ENCODE measurements at places on chromosomes 2 and 18.

DNA sequence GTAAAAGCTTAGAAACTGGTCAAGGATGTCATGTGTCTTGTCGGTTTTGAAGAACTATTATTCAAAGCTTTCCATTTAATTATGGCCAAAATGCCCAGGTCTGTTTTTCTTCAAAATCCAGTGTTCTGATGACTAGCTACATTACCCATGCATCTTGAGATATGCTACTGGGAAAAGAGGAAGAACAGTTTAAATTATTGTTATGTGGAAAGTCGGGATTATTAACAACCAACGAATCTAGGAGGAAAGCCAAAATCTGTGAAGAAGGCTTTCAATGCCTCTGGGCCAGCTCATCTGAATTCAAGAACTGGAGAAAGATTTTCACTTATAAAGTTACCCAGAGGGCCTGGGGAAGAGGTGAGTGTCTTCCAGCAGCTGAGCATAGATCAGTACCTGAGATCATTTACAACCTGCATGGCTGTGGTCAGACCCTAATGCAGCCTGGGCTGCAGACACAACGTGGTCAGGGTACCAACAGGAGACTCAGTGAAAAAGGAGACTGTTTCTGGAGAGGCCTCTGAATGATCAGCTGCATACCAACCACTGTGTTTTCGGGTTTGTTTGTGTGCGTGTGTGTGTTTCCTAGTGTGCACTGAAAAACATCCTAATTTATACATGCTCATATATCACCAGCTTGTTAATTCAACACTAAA is 308.5 kb downstream of the NRXN1 start:
- DNase-seq, result no peak

DNA sequence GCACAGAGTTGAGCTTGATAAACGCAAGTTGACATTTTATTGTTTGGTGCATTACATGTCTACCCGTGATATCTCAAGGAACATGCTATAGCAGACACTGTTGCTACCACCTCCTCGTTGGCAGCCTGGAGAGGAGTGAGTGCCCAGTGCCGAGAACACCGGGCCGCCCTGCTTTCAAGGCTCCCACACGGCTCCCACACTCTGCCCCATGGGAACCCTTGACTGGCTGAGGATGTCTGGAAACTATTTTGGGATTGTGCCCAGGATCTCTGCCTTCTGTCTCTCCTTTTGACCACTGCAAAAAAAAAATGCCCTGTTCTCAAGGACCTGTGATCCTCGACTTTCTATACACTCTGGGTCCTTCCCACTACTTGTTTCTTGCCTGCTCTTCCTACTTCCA is 21.1 kb downstream of the TET3 start:
- DNase-seq, result no peak

- no peak for DNase-seq
Measured at GRCh38 chr2:232330068-232330999, 48.2 kb upstream of the ALPP start.

DNA sequence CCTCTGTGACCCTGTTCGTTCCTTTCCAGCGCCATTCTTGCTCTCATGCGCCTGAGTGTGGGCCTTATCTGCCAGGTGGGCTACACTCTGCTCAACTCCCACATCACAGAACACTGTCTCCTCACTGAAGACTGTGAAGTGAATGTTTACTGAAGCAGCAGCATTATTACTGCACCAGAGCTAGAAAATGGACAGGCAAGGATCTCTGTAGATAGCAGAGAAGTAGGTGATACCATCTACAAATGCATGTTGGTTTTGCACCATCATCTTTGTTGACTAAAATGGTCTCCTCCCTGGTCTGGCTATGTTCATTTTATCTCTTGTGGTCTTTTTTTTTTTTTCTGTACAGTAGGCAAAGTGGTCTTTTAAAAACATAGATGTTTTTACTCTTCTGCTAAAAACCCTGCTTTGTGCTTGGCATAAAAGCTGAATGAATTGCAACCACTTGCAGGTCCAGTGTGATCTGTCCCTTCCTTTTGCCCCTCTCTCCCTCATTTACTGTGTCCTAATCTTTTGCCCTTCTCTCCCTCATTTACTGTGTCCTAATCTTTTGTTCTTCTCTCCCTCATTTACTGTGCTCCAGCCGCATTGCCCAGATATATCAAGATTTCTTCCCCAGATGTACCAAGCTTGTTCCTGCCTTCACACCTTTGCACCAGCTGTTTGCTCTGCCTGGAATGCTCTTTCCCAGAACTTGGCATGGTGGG is 35.4 kb downstream of the BABAM2 start:
- DNase-seq, result no peak

DNA sequence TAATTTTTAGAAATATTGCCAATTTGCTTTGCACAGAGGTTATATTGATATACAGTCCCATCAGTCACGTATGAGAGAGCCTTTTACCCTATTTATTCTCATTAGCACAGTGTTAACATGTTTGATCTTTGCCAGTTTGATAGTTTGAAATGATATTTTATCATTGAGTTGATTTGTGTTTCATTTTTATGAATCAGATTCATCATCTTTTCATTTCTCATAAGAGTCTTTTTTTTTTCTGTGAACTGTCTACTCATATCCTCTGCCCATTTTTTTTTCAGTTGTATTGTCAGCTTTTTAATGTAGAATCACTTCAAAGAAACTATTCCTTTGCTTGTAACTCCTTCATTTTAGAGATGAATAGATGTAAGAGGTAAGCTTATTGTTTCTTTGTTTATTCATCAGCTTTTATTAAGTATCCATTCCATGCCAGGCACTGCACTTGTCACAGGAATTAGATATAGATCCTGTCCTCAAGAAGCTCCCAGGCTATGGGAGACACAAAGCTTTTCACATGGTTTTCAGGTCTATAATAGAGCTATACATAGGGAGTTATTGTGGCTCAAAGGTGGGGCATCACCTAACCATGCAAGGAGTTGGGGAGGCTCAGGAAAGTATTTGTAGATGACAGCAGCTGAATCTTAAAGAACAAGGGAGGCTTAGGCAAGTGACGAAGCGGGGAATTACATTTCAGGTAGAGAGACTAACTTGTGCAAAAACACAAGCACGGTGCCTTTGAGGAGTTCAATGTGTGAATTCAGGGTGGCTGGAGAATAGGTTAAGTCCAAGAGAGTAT is 42.1 kb downstream of the CD28 start:
- DNase-seq, result no peak

DNA sequence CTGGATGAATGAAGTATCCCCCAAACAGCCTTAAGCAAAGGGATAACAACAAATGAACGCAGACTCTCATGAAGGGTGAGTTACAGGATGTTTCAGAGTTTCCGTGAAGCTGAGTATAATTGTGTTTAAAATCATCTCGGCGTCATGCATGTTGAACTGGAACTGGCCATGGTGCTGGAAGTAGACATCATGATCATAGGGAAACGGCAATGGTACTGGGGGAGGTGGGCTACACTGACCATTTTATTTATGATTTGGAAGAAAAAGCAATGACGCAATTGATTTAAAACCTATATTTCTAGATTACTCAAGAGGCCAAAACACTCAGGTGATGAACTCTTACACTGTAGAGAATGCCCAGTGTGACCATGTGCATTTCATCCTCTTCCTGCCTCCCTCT is 387.9 kb upstream of the MYT1L start:
- no peak for DNase-seq

DNA sequence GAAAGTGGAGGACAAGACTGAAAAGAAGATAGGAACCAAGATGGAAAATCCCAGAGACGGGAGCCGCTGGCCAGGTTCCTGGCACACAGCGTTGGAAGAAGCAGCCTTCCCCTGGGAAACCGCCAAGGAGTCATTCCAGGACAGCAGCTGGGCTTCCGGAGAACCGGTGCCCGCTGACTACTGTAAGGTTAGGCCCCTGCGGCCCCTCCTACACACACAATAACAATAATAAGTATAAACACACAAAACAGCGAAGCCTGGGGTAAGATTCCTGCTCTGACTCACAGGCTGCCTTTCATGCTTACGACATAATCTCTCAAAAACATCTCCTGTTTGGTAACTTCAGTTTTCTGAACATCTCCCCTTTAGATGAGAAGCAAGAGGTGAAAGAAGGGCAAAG is 28.1 kb upstream of the MYCN start:
- no peak for DNase-seq

GRCh38 chr2:29700560-29700959 is 220.8 kb downstream of the ALK start:
- no peak for DNase-seq

DNA sequence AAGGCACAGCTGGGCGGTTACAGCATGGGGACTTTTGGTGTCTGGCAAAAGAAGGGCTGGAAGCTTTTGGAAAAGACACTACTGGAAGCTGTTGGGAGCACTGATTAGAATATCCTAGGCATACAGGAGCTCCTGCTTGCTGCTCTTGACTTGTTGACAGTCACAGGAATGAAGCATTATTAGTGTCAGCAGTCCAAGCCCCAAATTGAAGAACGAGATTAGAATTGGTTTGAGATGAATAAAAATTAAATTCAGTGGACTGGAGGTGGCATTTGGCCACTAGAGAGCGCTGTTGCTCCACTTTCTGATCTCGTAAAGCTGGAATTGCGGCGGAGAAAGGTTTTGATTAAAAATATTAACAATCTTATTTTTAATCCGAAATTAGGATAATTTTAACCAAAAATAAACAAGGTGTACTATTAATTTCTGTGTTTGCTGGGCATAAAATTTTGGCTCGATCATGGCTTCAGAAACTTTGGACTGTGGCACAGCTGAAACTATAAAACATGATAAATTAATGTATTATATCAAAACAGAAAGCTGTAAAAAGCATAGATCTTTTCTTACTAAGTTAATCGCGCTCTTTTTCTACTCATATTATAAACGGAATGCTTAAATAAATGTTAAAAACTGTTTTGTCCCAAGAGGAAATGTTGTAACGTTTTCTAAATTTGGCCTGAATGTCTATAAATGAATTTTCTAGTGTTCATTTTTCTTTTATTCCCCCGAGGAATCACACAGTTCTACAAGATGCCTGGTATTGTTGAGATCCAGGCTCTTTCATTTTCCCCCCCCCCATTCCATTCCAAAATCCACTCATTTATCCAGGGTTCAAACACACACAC is 2.4 kb upstream of the HOXD8 start:
- DNase-seq, result peak; percentile 14

DNA sequence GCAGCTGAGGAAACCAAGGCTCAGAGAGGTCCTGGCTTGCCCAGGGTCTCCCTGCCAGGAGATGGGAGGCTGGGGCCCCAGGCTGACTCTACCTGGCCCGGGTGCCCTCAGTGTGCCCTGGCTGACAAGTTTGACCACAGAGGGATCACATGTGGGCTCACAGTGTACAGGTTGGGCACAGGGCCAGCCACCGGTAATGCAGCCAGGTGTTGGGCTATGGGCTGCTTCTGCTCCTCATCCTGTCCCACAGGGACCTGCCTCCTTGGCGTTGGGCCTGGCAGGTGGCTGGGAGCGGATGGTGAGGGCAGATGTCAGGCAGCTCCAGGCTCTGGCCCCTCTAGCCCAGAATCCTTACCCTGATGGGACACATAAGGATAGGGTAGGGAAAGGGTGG is 250.5 kb downstream of the LOXHD1 start:
- DNase-seq, result no peak

- DNase-seq, result no peak
Measured at GRCh38 chr2:119267604-119268003, 44.0 kb downstream of the STEAP3 start.

GRCh38 chr2:94759211-94759610 is 112.0 kb upstream of the TEKT4 start:
- DNase-seq, result no peak

- DNase-seq, result peak; percentile 19
Measured at GRCh38 chr18:79393635-79394533, 1.8 kb upstream of the NFATC1 start.

GRCh38 chr2:52518678-52519077 is 1248.9 kb upstream of the CHAC2 start:
- no peak for DNase-seq

- DNase-seq, result no peak
Measured at GRCh38 chr18:11653521-11653920, 35.5 kb upstream of the GNAL start.

GRCh38 chr2:72143441-72144273 is 4.0 kb downstream of the CYP26B1 start:
- no peak for DNase-seq

DNA sequence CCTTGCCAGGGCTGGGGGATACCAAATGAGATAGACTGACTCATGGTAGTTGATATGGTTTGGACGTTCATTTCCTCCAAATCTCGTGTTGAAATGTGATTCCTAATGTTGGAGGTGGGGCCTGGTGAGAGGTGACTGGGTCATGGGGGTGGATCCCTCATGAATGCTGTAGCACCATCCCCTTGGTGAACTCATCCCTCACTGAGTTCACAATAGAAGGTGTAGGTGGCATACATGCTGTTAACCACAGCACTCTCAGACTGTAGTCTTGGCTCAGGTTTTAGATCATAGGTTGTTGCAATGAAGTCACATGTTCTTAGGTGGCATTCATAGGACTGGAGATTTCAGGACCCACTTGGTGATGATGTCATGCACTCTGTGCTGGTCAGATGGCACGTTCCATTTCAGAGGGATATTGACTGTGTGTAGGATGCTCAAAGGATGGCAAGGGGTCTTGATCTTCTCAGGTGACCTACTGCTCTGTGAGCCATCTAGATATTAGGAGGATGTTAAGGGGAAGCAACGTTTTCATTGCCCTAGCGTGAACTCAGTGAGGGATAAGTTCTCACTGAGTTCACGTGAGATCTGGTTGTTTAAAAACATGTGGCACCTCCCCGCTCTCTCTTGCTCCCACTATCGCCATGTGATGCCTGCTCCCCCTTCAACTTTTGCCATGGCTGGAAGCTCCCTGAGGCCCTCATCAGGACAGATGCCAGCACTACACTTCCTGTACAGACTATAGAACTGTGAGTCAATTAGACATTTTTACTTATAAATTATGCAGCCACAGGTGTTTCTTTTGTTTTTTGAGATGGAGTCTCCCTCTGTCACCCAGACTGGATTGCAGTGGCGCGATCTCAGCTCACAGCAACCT is 73.8 kb upstream of the ACAA2 start:
- no peak for DNase-seq

DNA sequence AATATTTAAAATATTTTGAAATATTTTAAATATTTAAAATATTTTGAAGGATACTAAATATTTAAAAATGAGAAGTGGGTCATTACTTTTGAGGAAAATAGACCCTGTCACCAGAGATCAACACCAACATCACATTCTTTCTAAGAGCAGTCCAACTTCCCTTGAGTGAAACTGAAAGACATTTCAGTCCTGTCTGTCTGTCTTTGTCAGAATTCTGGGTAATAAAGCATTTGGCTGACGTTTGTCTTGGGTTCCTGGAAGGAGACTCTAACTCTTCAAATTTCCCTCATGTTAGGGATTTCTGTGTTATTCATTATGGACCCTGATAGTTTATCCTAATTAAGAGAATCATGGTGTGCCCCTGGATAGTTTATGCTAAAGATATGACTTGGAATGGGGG is 32.8 kb downstream of the TTC21B start:
- no peak for DNase-seq

- no peak for DNase-seq
Measured at GRCh38 chr2:235458839-235459273, 35.0 kb upstream of the AGAP1 start.

GRCh38 chr2:195649629-195650190 is 7.3 kb upstream of the SLC39A10 start:
- no peak for DNase-seq

DNA sequence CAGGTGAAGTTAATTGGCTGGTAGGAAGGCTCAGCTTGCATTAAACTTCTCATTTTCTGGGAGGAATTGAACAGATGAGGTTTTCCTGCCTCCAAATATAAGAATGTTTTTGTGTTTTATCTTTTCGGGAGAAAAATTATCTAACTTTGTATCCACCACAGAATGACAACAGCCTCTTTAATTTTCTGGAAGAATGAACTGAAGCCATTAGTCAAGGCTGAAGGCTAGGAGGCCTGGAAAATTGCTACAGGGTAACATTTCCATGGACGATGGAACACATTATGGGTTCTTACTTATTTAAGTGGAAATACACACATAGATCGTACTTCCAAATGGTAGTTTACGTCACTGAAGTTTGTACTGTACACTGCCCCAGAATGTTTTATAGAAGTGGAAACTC is 28.0 kb upstream of the ZNF236 start:
- no peak for DNase-seq

Data from NCI-H2081 treated with DMSO at 0.1 percent for 48 hours (cell line).